ENCODE measurements at places on chromosomes 11 and 22. TPM values are rescaled to one million over a fixed set of nuclear protein-coding genes. Genes with fewer than 3 reads are reported as not detected.
A peak's percentile ranks its signal among the peaks of the same experiment; 100 is the strongest.

GRCh38 chr11:11329062-11329806, 23.8 kb downstream of the CSNK2A3 start:
- no peak for DNase-seq

GRCh38 chr11:116852261-116853031, 15.0 kb upstream of the APOA1 start:
- no peak for DNase-seq

- no peak for DNase-seq
Observed at GRCh38 chr22:50317674-50318073, 9.1 kb downstream of the DENND6B start.

GRCh38 chr22:45859231-45860161, 117.5 kb downstream of the WNT7B start:
- DNase-seq, result no peak

- DNase-seq, result peak; percentile 62
Observed at GRCh38 chr11:61254403-61255025, 13.5 kb downstream of the PGA5 start.

DNA sequence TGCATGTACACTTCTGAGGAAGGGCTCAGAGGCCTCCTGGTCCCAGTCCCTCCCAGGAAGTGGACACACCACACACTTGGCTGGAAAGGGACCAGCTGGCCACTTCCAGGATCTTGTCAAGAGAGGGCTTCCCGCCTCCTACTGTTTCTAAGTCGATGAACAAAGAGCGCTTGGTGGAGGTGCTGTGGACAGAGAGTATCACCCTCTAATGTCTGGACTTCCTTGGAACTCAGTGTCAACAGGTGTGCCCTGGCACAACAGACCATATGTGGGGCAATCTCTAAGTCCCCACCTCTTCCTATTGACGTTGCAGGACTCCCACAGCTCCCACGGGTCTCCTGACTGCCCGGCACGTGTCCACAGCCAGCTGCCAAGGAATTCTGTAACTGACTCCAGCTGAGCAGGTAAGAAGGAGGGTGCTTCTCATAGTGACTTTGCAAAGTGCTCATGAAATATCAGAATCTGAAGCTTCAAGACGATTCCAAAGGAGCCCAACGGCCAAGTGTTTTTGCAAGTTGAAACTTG, 16.1 kb downstream of the POU2AF1 start:
- DNase-seq, result no peak

GRCh38 chr22:44456661-44457412, 41.2 kb downstream of the RTL6 start:
- DNase-seq, result no peak

- DNase-seq, result no peak
Observed at GRCh38 chr22:47068626-47068996, 306.2 kb downstream of the TBC1D22A start.

DNA sequence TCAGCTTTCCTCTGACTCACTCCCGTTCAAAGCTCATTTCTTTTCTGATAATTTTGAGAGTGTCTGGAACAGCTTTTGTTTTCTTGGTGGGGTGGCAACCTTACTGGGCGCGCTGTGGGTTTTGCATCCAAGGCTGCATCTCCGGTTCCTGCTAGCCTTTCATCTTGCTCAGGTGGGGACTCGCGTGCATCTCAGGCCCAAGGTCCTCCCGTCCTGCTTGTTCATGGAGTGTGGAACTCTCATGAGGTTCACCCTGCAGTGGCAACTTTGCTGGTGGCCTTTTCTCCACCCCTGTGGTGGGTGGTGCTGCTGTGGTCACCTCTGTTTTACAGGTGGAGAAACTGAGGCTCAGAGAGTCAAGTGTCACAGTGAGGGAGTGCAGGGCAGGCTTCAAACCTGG, 25.6 kb downstream of the MCM5 start:
- DNase-seq, result no peak

DNA sequence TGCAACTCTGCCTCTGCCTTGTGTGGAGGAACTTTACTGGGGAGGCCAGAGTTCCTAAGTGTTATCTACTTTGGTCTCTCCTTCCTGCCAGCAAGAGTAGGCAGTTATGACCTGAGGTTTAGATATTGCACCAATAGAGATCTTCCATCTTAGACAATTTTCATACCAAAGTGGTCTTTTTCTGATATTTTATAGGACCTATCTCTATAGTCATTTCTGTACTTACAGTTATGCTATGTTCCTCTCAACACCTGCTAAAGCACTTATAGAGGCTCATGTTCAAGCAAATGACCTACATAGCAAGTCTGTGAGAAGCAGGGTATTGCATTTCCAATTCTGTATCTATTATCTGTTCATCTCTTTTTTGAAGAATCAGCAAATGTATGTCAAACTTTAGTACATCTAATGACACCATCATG, 80.8 kb downstream of the HORMAD2 start:
- DNase-seq, result no peak

- DNase-seq, result no peak
Observed at GRCh38 chr11:112176077-112176476, 765 bp downstream of the BCO2 start.

GRCh38 chr11:77966338-77966737, 28.1 kb downstream of the INTS4 start:
- DNase-seq, result no peak

DNA sequence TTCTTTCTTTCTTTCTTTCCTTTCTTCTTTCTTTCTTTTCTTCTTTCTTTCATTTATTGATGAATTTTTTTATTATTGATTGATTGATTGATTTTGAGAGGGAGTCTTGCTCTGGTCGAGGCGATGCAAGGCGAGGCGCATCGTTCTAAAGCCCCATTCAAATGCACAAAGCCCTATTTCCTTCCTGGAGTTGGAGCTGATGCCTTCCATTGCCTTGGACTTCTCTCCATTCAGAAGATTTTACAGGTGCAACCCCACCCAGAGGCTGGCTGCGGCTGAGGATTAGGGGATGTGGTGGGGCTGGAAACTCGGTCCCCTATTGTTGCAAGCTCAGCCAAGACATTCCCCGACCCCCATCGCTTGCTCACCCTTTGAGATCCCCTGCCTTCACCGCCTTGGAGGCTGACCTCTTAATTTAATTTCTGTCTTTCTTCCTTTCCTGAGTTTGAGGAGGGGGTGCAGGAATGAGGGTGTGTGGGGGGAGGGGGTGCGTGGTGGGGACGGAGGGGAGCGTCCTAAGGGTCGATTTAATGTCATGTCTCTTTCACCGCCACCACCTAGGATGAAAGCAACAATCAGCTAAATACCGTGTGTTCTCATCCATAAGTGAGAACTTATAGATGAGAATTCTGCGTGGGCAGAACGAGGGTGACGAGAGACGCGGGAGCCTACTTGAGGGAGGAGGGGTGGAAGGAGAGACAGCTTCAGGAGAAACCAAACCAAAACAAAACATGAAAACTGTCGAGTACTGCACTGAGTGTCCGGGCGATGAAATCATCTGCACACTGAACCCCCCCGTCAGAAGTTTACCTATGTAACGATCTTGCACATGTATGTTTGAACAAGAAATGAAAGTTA, 3913.9 kb upstream of the OR11H1 start:
- no peak for DNase-seq

GRCh38 chr11:44306052-44306917, 3.7 kb downstream of the ALX4 start:
- no peak for DNase-seq

GRCh38 chr22:23077627-23078461, 7.5 kb downstream of the GNAZ start:
- no peak for DNase-seq

DNA sequence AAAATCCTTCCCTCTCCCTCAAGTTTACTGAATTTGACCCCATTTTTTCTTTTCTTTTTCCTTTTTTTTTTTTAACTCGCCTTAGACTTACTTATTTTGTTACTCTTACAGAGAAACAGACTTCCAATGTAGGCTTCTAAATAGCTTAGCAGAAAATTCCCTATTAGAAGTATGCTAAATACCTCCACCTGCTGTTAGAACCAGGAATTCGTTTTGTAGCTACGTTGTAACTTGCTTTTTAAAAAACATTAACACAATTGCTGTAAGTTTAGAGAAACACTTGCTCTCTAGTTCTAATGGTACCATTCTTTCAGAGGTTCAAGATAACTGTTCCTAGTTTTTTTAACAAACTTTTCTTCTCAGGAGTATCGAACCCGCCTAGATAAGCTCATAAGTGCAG, 324.2 kb downstream of the DCDC1 start:
- no peak for DNase-seq

DNA sequence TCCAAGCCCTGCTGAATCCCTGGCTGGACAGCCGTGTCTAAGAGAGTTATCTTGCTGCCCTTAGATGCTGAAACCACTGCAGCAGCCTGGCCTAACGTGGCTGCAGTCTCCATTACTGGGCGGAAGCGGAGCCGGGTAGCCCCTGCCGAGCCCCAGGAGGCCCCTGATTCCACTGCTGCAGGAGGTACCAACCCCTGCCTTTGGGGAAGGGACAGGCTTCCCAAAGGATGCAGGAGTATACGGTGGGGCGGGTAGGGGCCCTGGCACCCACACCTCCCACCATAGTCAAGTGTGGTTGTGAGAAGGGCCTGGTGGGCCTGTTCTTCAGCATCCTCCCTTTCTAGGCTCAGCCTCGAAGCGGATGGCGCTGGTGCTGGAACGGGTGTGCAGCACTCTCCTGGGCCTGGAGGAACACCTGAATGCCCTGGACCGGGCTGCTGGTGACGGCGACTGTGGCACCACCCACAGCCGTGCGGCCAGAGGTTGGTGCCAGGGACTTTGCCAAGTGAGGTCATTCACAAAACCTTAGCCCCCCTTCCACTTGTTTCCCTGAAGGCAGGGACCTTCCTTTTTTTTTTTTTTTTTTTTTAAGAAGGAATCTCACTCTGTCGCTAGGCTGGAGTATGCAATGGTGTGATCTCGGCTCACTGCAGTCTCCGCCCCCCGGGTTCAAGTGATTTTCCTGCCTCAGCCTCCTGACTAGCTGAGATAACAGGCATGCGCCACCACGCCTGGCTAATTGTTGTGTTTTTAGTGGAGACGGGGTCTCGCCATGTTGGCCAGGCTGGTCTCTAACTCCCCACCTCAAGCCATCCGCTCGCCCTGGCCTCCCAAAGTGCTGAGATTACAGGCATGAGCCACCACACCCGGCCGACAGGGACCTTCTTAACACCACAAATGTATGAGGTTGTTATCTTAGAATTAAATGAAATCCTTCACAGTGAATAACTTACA, 11.0 kb downstream of the TKFC start:
- no peak for DNase-seq

DNA sequence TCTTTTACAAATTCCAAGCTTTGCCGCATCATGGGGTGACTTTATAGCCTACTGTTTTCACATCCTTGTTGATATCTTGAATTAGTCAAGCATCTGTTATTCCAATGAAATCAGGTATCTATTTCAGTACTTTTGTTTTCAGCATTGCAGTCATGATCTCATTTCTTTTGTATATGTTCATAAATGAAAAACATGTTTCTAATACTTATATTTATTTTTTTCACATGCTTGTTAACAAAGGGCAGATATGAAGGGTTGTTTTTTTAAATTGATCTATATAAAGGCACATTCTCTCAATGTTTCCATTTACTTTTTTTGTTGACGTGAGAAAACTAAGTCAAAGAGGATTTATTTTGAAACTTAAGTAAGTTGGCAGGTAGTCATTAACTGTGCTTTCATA, 964.8 kb downstream of the JRKL start:
- DNase-seq, result no peak

DNA sequence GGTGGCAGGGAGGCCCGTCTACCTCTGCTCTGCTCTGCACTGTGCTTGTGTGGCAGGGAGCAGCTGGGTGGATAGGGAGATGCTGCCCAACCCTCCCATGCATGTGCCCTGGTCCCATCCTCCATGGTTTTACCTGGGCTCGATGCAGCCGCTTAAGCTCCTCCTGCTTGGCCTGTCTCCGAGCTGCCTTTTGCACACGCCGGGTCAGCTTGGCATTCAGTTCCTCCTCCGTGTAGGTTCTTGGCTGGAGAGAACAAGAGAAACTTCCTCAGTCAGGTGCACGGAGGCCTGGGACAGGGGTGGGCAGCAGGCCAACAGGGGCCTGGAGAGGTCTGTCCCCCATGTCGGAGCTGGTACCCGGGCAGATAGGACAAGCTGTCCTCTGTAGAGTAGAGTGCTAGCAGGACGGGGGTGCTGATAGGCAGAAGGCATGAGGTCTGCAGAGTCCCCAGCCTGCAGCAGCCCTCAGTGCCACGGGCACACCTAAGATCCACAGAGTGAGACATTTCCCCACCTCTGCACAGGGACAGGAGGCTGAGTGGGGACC, 36.4 kb upstream of the BID start:
- DNase-seq, result peak; percentile 81

GRCh38 chr11:70603114-70603755, 204.9 kb downstream of the CTTN start:
- no peak for DNase-seq

DNA sequence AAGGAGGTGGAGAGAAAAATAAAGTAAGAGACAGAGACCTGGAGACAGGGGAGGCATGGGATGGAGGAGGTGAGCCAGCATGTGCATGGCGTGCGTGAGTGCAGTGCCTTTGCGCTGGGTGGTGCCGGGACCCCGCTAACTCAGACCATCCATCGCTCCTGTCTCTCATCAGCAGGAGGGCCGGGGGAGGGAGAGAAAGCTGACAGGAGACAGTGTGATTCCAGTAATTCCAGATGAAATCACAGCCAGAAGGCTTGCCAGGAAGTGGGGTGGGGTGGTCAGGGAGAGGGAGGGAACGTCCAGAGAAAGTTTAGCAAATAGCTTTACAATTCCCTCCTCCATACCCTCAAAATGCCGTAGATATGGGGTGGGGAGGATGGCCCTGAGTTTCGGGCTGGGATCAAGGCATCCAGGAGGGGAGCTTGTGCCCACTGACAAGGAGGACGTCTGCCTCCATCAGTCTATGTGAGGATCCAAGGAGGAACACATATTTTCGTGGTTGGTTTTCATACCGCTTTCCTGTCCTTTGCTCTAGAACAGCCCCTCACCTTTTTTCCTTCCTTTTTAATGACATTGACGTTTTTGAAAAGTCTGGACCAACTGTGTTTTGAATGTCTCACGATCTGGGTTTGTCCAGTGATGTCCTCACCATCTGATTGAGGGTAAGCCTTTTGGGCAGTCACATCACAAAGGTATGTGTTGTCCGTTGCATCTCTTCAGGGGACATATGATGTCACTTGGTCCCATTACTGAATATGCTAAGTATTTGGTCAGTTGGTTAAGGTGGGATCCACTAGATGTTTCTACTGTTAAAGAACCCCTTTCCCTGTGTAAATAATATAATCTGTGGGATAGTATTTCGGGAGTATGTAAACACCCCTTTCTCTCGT, 567.3 kb downstream of the MIAT start:
- peak; percentile 47 for DNase-seq

- DNase-seq, result no peak
Observed at GRCh38 chr22:19043121-19044085, 78.8 kb downstream of the DGCR2 start.

The BTBD18 gene
- not detected for total RNA-seq

The KCNK4 gene
- not detected for total RNA-seq

The VSTM5 gene
- not detected for total RNA-seq

The MRPL49 gene
- 33.7 TPM for total RNA-seq

The MS4A7 gene
- total RNA-seq, result 13.0 TPM

The C11orf87 gene
- total RNA-seq, result not detected

The BEST1 gene
- total RNA-seq, result 1.1 TPM

The DRD4 gene
- total RNA-seq, result not detected

Measured in left ventricle myocardium superior (tissue), 1 donor.